Fibroblast of villous mesenchyme (primary cell): ENCODE measurements at places on chromosomes 2 and 18.

GRCh38 chr2:128503399-128504245 is 185.0 kb upstream of the HS6ST1 start:
- DNase-seq, result no peak

DNA sequence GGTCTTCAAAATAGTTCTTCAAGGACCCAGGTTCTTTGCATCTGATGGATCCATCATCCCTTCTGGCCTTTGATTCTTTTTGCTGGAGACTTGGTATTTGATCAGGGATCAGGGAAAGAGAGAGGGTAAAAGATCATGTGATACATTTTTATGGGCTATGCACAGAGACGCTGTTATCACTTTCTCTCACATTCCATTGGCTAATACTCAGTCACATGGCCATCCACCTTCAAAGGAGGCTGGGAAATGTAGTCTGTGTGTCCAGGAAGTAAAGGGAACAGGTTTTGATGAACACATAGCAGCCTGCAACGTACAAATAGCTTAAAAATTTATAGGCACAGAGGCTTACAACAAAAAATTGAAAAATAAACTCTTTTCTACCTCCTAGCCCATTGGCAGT is 629.6 kb upstream of the FANCL start:
- DNase-seq, result peak; percentile 3

DNA sequence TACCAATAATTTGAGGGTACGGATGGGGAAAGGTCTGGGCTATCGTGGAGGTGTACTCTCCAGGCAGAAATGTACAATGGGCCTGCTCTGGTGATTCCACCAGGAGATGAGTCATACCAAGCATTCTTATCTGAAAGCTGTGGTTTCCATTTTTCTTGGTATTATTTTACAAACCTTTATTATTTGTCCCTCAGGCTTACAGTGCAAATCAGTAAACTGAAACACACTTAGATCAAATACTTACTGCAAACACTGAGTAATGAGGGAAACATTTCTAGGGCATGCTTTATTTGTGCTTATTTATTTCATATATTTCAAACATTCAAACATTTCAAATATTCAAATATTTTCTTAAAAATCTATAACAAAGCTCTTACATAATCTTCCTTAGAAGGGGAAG is 319.8 kb downstream of the RND3 start:
- peak; percentile 63 for DNase-seq

DNA sequence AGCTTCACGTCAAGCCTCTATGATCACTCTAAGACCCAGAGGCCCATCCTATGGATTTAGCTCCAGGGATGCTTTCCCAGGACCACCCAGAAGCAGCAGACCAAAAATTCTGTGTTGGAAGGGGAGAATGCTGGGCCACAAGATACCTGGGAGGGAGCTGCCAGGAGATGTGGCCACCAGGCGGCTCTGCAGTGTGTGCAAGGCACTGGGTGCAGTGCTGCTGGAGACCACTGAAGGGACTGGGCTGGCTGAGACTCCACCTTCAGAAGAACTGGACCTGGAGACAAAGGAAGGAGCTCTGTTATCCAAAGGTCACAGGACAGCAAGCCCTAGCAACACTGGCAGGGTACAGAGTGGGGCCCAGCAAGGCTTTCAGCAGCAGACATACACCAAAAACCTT is 34.0 kb downstream of the KANSL3 start:
- no peak for DNase-seq

DNA sequence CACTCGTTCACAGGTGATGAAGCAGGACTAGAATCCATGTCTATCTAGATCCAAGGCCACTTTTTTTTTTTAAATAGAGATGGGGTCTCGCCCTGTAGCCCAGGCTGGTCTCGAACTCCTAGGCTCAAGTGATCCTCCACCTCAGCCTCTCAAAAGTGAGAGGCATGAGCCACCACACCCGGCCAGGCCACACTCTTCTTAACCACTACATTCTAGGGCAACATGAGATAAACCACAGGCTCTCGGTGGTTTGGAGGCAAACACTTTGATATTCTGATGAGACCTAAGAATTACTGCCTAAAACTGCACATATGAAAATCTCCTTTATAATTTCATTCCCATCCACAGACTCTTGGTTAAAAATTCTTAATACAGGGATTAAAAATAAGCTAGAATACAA is 51.8 kb downstream of the USP34 start:
- DNase-seq, result no peak

- DNase-seq, result no peak
Measured at GRCh38 chr2:166841152-166841551, 47.1 kb upstream of the XIRP2 start.

GRCh38 chr2:128166746-128167353 is 75.8 kb downstream of the UGGT1 start:
- no peak for DNase-seq

DNA sequence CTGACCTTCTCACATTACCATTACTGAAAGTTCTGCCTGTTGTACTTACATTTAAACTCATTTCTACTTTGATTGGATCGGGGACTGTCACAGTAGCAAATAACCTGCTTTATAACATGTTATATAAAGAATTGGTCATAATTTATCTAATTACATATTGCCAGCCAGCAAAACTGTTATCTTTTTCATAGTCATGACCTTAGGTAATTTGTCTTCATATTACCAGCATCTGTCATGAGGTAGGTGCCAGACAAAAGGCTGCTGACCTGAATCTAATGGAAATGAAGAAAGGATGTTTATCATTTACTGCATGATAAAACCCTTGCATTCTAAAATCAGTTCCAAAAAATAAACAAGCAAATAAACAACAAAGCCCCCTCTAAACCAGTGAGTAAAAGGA is 89.4 kb upstream of the LRP1B start:
- no peak for DNase-seq

DNA sequence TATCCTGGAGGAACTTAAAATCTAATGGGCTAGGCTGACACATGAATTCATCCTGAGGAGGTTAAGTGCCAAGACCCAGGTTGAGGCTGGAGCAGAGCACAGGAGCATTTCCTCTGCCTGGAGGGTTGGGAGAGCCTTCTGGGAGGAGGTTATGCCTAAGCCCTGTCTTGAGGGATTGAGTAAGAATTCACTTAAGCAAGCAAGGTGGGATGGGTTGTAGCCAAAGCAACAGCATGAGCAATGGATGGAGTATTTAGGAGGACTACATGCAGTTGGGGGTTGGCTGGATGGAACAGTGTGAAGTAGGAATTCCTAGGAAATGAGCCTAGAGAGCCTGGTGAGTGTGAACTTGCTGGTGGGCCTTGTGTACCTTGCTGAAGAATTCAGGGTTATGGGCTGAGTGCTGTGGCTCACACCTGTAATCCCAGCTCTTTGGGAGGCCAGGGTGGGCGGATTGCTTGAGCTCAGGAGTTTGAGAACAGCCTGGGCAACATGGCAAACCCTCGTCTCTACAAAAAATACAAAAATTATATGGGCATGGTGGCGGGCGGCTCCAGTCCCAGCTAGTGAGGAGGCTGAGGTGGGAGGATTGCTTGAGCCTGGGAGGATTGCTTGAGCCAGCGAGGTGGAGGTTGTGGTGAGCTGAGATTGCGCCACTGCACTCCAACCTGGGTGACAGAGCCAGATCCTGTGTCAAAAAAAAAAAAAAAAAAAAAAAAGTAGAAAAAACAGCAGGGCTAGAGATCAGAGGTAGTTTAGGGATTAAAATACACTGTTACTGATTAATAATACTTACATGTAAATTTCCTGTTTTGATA is 22.2 kb downstream of the TANC1 start:
- peak; percentile 86 for DNase-seq
